ENCODE measurements at places on chromosomes 6 and 20.
A peak's percentile ranks its signal among the peaks of the same experiment; 100 is the strongest.

DNA sequence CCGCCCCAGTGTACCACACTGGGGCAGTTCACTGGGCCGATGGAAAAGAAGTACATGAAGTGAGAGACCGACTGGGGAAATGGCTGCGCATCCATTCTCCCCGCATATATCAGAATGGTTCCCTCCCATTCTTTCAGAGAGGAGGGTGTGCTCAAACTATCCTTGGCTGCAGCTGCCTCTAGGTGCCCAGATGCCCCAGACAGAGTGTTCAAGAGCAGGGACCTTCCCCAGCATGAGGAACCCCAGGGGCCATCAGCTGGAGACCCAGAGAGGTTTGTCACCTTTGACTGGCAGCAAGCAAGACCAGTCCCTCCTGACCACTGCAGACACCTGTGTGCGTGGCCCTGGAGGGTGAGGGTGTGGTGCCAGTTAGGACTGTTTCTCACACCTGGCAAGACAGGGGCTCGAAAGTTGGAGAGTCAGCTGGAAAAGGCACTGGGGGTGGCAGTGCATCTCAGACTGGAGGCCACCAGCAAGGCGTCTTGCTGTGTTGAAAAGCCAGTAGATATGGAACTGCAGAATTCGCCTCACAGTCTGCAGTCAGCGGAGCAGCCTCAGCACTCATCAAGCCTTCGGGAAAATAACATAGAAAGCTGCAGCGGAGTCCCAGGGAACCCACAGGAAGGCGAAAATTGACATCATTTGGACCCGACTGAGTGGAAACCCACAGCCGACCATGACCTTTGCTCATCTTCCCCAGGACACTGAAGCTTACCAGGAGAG is 76.7 kb downstream of the GPR6 start:
- DNase-seq, result no peak

DNA sequence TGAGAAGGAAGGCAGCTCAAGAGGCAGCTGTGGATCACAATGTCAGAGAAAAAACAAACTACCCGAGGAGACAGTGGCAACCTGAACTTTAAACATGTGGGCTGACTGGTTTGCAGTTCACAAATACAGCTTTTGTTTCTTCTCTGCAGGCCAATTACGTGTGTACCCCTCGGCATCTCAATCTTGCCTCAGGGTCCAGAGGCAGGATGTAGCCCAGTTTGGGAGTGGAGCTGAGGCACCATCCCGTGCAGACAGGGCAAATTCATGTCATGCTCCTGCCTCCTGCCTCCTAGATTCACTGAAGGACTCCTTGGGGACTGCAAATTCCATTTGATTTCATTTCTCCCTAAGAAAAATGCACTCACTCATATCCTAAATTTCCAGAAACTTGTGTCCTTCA is 94.2 kb upstream of the KCNK16 start:
- DNase-seq, result peak; percentile 98

- DNase-seq, result peak; percentile 94
Measured at GRCh38 chr6:39887692-39888450, 46.4 kb downstream of the MOCS1 start.

GRCh38 chr6:124877468-124877867 is 84.8 kb upstream of the RNF217 start:
- no peak for DNase-seq

DNA sequence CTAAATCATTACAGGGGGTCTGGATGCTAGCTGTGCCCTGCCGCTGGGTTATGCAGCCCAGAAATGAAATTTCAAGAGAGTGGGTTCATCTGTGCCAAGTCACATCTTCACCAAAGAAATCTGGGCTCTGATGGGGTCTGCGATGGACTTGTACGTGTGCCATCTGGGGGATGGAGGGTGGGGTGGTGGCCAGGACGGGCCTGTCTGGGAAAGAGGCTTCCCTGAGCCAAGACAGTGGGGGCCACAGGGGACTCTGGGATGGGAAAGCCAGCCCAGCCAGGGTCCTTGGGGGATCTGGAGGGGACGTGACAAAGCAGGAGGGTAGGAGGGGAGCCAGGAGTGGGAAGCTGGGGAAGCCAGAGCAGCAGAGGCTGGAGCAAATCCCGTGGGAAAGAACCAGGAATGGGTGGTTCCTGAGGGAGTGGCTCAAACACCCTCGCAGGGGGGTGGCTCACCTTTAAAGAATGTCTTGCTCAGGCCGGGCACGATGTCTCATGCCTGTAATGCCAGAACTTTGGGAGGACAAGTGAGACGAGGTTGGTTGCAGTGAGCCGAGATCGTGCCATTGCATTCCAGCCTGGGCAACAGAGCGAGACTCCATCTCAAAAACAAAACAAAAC is 36.3 kb upstream of the SULF2 start:
- DNase-seq, result peak; percentile 4

DNA sequence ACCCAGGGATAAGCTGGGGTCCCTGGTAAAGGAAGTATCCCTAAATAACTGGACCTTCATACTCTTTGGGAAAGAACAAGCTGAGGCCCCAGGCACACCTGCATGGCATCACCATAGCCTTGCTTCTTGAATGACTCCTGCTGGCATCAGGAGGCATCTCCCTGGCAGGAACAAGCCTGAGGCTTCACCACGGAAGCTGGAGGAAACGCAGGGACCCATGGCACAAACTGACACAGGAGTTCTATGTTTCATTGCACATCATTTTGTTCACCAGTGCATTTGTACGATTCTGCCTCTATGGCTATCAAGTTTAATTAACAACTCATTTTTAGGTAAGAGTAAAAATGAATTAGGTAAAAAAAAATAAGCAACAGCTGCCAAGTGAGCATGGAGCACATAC is 619 bp upstream of the PDE7B start:
- DNase-seq, result no peak

DNA sequence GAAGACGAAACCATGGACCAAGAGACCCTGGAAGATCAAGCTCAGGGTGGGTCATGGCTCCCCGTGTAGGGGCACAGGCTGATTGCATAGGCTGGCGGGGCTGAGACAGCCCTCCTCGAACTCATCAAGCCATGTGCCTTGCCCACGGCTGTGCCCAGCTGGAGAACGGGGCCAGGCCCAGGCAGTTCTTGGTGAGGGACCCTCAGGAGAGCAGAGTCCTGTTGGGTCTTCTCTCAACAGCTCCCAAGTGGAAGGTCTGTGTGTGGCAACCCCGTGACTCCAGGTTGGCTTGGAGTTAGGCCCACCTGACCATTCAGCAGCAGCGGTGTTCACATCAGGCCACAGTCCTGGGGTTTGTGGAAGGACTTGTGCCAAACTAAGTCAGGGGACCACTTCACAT is 276.5 kb downstream of the QKI start:
- DNase-seq, result no peak

- no peak for DNase-seq
Measured at GRCh38 chr6:132144456-132144855, 193.3 kb upstream of the CCN2 start.

- DNase-seq, result no peak
Measured at GRCh38 chr6:25558155-25558817, 93.7 kb upstream of the SCGN start.

Measured in AG10803 (cell line).